ENCODE measurements at places on chromosomes 7 and 10.

- DNase-seq = no peak
These were observed 2.9 kb upstream of the HMX3 start for GRCh38 chr10:123132576-123133477.

DNA sequence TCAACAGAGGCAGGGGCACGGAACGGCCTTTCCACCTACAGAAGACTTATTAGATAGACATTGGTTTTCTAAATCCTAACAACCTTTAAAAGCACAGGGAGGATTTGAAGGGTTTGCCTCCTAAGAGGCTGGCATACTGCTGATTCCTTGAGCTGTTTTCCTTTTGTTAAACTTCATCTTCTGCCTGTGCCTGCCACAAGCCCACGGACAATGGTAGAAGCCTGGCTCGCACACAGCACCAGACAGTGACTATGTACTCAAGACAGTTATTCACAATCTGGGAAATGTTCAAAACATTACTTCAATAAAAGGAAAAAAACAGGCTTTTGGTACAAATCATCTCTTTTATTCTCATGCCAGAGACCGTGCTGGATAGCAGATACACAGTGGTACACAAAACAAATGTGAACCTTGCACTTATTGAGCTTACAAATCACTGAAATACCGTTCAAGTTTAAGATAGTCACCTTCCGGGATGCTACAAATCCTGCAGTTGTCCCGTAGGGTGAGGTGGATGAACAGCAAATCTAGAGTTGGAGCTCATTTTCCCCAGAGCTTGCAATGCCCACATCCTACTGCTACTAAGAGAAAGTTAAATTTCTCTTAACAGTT lies 63.9 kb downstream of the VPS41 start:
- no peak for DNase-seq

DNA sequence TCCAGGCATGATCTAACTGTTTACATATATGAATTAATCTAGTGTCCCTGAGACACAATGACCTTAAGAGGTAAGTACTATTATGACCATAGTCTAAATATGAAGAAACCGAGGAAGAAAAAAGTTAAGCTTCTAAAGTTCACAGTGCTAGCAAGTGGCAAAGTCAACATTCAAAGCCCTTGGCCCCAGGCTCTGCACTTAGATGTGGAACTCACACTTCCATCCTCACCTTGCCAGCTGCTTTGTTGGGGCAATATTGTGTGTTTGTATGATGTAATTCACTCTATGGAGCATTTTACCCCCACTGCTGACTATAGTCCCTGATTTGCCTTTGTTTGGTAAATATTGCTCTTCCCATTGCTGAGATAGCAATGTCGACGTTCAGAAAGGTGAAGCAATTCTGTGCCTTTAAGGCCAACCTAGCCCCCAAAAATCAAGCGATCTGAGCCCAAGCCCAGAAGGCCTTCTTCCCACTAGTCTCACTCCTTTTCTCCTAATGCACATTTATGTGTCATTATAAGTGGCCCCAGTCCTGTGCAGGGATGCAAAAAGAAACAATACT lies 487.6 kb upstream of the ZMIZ1 start:
- no peak for DNase-seq

DNA sequence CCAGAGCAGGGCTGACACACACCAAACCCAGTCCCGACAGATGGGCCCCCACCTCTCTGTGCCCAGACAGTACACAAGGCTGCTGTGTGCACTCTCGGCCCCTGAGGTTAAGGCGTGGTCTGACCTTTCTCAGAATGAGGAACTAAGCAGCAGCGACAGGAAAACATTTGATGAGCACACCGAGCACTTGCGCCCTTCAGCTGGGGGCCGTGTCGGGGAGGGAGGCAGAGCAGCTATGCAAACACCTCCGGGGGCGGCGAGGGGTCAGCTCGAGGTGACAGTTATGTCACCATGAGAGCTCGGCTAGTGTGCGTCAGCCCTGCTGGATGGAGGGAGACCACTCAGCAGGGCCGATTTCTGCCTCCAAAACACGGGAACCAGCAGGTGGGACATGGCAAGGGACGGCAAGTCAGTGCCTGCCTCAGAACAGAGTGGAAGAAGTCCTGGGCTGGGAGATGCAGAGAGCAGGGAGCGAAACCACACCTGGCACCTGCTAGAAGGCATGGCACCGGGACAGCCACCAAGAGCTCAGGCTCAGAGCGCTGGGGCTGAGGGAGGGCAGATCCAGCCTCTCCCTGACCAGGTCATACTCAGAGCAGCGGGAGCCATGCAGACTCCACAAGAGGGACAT lies 57.4 kb downstream of the CHST15 start:
- DNase-seq = no peak

DNA sequence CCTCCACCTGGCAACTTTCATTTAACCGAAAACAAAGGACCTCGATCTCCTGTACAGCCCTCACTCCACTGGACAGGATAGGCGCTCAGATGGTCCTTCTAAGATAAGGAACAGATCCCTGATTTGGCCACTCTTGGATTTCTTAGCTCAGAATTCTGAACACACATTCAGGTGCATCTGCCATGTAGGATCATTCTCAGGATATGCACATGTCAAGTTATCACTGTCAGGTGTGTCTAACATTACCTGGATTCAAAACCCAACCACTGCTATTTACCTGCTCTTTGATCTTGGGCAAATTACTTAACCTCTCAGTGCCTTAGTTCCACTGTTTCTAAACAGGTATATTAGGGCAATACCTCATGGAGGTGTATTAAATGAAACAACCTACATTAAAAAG lies 12.2 kb upstream of the ADD3 start:
- DNase-seq = no peak

DNA sequence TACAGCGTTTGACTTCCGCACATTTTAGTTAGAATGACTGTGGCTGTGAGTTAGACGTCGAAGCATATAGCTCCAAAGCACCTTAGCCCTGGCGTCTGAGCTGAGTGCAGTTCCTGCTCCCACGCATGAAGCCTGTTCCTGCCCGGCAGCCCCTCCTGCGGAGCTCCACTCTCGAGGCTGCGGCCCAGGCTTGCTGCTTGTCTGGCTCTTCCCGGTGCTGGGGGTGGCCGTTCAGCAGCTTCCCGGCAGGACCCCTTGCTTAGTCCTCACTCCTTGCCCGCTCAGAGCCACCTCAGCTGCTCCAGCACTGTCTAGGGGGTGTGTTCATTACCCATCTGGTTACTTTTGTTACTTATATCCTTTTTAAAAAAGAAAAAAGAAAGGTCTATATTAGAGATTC lies 88.1 kb upstream of the DNAJB6 start:
- no peak for DNase-seq

GRCh38 chr10:132163278-132163765 lies 23.4 kb upstream of the DPYSL4 start:
- no peak for DNase-seq

DNA sequence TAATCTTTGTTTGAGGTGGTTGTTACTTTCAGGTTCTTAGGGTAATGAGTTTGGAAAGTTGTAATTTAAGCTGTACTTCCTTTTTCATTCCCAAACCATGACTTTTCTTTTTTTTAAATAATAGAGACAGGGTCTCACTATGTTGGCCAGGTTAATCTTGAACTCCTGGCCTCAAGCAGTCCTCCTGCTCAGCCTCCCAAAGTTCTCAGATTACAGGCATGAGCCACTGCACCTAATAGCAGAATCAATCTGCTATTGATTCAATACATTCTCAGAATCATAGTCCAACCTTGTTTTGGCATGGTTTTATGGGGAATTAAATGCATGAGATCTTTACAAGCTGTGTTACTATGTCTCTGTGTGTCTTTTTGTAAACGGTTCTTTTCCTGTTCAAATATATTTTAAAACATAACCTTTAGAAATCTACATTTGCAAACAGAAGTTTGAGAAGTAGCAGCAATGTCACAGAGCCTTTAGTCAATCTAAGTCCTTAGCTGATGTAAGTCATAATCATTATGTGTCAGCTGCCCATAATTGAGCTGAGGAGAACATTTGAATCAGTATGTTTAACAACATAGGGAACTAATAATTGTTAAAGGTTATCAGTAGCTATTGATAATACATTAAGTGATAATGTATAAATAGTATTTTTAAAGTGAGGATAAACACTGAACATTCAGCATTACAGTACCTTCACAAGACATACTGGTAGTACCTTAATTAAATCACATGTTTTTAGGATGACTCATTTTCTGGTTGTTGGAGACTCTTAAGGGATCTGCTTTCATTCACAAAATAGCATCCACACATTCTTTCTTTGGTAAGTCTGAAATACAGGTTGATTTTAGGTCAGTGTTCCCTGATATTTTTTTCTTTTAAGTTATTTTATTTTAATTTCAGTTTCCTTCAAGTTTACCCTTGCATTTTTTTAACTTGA lies 8.8 kb downstream of the INPP5F start:
- DNase-seq = no peak

GRCh38 chr10:7412237-7412927 lies 1.5 kb upstream of the SFMBT2 start:
- no peak for DNase-seq

GRCh38 chr7:138247568-138248333 lies 171.5 kb downstream of the AKR1D1 start:
- DNase-seq = no peak

DNA sequence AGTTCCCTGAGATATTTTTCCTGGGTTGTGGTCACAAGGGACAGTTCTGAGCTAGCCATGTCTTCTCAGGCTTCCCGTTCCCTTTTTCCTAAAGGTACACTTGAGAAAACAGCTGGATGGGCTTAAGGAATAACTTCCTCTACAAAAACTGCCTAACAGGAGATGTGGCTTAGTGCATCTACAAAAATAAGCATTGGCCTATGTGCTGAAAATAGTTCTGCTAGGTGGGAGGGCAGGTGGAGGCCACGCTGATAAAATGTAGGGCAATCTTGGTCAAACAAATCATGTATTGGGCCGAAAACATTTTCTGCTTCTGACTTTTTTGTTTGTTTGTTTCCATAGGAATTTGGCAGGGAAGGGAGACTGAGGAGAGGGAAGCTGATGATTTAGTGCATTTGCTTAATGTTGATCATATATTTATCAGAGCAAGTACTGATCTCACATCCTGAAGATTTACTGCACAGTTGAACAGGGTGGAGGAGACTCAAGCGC lies 409.4 kb upstream of the FZD8 start:
- DNase-seq = no peak

DNA sequence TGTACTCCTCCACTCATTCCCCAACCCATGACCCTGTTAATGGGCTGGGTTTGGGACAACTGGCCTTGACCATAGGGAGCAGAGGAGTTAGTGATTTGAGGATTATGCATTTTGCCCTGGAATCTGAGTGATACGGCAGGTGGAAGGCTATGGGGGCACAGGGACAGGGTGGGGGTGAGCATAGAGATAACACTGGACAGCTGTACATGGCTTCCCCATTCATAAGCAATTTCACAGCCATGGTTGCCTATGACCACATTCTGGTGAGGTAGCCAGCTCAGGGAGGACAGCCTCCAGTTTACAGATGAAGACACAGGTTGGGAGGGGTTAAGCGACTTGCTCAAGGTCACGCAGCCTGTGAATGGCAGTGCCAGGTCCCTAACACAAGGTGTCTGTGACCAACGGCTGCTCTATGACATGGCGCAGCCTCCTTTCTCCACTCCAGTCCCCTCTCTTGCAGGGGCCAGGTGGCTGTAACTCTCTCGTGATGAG lies 319.5 kb downstream of the PLXNA4 start:
- DNase-seq = no peak

GRCh38 chr10:46555713-46556514 lies 544 bp downstream of the GPRIN2 start:
- DNase-seq = no peak

- no peak for DNase-seq
These were observed 104.5 kb downstream of the SMURF1 start for GRCh38 chr7:99039384-99039891.

GRCh38 chr7:25598765-25599164 lies 370.5 kb upstream of the NPVF start:
- no peak for DNase-seq

- no peak for DNase-seq
These were observed 7.2 kb upstream of the RELN start for GRCh38 chr7:103996639-103997038.

DNA sequence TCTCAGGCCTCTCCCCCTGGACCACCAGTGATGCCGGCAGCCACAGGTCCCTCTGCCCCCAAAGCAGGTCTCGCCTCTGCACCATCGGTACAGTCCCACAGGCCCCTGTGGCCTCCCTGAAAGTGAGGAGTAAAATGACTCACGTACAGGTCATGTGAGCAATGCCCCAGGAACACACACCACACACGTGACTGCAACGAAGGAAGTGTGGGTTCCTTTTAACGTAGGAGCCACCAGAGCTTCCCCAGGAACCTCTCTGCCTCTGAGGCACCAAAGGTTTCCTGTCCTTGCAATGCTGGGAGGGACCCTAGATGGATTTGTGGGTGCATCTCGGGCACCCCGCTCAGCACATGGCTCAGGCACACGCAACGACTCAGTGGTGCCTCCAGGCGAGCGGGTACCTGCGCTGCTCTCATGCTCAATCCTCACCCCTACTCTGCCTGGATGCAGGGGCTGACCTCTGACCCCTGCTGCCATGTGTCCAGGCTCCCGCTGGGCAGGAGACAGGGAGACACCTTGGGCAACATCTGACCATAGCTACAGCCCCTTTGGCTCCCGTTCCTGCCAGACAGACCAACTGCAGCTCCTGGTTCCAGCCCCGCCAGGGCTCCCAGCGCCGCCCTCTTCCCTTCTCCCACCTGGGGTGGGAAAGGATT lies 120.7 kb downstream of the PRKAG2 start:
- DNase-seq = no peak

GRCh38 chr7:121053219-121053618 lies 64.7 kb downstream of the CPED1 start:
- DNase-seq = no peak

- no peak for DNase-seq
These were observed 5.0 kb upstream of the TBXAS1 start for GRCh38 chr7:139823959-139824521.

- DNase-seq = no peak
These were observed 106.2 kb upstream of the SEMA3D start for GRCh38 chr7:85292908-85293576.

- no peak for DNase-seq
These were observed 9.4 kb downstream of the HACD1 start for GRCh38 chr10:17607603-17608332.

DNA sequence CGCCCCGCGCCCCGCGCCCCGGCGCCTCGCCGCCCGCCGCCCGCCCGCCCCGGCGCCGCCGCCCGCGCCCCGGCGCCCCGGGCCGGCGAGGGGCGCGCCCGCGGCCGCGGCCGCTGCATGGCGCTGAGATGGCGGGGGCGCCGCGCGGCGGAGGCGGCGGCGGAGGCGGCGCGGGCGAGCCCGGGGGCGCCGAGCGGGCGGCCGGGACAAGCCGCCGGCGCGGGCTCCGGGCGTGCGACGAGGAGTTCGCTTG lies 174 bp downstream of the ADCY1 start:
- DNase-seq = no peak

- DNase-seq = no peak
These were observed 15.7 kb downstream of the SLC13A4 start for GRCh38 chr7:135712182-135712782.

GRCh38 chr10:46239247-46239646 lies 47.5 kb upstream of the ANTXRL start:
- no peak for DNase-seq

GRCh38 chr10:97644936-97645335 lies 4.5 kb downstream of the PI4K2A start:
- DNase-seq = no peak

DNA sequence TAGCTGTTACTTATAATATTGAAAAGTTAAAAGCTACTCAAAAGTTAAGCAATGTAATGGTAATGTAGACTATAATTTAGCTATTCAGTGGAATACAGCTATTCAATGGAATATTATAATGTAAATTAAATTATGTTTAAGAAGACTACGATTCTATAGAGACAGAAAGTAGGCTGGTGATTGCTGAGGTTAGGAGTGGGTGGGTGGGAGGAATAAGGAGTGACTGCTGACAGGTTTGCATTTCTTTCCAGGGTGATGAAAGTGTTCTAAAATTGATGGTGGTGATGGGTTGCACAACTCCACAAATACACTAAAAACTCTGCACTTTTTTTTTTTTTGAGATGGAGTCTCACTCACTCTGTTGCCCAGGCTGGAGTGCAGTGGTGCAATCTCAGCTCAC lies 21.4 kb downstream of the DENND2A start:
- DNase-seq = no peak

Data from cortex of kidney (tissue), 1 donor.